ENCODE measurements at places on chromosomes 12 and 14. TPM values are rescaled to one million over a fixed set of nuclear protein-coding genes. Genes with fewer than 3 reads are reported as not detected.

DNA sequence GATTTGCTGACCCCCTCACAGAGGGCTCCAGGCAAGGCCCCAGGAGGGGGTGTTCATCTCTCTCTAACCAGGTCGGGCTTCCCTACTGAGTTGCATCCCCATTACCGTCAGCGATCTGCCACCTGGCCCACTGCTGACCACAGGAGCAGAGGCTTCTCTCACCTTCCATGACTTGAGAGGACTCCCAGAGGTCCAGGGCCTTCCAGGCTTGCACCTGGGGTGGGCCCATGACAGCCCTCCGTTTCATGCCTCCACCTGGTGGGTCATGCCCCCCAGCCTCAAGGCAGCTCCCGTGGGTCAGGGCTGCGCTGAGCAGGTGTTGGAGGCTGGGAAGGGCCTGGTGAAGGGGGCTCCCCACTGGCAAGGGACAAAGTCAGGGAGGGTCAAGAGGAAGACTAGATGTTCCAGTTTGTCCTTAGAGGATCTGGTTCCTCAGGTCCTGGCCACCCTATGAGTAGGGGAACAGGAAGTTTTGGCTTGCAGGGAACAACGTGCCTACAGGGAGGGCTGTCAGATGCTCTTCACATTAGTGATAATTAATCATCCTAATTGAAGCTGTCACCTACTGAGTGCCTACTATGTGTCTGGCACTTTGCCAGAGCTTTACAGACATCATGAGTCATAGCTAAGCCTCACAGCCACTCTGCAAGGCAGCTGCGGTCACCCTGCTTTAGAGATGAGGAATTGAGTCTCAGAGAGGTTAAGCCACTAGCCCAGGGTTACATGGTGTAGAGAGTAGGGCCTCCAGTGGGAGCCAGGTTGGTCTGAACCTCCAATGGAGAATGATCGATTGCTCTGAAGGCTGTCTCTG lies 13.8 kb downstream of the NFKBIA start:
- DNase-seq: no peak

DNA sequence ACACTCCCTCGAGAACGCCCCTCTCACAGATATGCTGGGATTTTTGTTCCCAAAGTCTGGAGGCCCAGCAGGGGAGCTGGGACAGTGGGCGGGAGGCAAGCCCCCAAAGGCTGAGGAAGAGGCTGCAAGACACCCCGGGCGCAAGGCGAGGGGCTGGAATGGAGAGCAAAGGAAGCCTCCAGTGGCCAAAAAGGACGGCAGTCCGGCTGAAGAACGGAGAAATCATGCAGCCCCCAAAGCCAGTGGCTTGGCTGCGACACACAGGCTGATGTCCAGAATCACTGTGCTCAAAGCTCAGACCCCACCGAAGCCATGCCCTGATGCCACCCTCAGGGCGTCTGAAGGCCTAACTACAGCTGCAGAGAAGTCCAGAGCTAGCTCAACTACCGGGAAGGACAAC lies 10.9 kb downstream of the CLBA1 start:
- no peak for DNase-seq

GRCh38 chr12:5830111-5830510 lies 114.9 kb downstream of the ANO2 start:
- no peak for DNase-seq

GRCh38 chr14:94612580-94613554 lies 676 bp downstream of the SERPINA3 start:
- no peak for DNase-seq

DNA sequence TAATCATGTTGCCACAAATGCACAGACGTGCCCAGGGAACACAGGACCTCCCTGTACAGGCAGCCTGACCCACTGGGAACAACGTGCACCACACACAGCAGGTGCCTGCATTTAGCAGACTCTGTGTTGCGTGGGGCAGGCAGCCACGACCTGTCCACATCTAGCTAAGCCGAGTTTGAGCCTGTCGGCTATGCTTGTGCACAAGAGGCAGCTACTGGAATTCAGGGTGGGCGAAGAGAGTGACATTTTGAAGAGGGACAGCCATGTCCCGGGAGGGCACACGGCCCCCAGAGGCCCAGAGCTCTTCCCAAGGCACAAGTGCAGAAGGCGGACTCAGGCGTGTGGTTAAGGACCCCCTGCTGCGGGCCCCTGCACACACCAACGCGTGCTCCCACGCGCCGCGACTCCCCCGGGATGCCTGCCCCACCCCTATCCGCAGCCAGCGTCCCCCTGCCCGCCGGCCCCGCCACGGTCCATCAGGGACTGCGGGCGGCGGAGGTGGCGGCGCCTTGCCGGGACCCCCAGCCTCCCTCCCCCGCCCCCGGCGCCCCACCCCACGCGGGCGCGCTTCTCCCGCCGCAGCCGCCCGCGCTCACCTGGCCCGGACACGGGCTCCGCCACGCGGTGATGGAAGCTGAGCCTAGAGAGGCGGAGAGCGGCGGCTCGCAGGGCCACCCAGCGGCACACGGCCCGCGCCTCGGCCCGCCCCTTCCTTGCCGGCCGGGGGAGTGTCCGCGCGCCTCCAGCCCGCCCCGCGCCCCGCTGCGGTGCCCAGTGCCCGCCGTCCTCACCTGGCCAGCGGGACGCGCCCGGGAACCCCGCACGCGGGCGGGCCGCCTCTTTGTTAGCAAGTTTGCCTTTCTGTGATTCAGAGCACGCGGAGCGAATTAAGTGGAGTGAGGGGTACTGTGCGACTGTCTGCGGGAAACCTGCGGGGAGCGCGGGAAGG lies 125.3 kb upstream of the PRMT8 start:
- no peak for DNase-seq

DNA sequence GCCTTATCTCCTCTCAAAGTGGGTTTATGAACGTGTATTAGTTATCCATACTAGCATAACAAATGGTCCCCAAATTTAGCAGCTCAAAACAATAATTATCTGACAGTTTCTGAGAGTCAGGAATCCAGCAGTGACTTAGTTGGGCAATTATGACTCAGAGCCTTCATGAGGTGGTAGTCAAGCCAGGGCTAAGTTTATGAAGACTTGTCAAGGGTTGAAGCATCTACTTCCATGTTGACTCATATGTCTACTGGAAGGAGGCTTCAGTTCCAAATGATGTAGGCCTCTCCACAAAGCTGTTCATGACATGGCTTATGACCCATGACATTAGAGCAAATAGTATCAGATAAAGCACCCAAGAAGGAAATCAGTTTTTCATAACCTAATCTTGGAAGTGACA lies 73.2 kb downstream of the IPO8 start:
- no peak for DNase-seq

- DNase-seq: no peak
Observed at GRCh38 chr12:30913323-30913722, 13.2 kb upstream of the TSPAN11 start.

GRCh38 chr14:100640471-100641273 lies 53.5 kb upstream of the BEGAIN start:
- no peak for DNase-seq

Gene ERBB3
- total RNA-seq: 187 TPM

Gene PLEK2
- 3.4 TPM for total RNA-seq

Gene CD27
- 0.64 TPM for total RNA-seq

All from breast epithelium (tissue), 4 donors.